ENCODE measurements at places on chromosomes 6 and 20.

- no peak for DNase-seq
Observed at GRCh38 chr20:62644044-62644795, 1.9 kb downstream of the SLCO4A1 start.

DNA sequence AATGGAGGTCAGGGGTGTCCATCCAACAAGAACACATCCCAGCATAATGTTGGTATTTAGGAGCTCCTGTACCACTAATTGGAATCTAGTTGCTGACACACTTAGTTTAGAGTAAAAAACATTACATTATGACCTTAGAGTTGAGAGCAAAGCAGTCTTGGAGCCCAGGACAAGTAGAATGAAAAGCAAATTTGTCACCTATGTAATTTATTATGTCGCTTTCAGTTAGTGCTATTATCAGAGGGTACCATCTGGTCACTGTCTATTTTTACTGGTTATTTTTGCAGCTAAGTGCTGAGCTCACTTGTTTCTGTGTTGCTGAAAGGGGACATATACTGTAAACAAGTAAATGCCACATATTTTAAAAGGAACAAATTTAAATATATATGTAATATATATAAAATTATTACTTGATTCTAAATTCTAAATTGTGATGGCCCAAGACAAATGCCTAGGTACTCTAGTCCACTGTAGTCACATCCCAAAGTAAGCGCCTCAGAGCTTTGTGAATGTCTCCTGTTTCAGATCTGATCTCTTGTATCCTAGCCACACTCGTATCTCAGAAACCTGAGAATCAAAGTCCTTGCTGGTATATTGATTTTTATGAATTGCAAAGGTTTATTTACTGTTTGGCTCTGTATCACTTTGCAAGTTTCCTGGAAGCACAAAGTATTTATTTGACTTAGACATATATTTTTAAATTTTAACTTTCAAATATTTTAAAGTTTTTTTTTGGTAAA is 148.6 kb upstream of the MAN1A1 start:
- DNase-seq = no peak

GRCh38 chr6:160375561-160375949 is 27.4 kb downstream of the SLC22A3 start:
- DNase-seq = no peak

DNA sequence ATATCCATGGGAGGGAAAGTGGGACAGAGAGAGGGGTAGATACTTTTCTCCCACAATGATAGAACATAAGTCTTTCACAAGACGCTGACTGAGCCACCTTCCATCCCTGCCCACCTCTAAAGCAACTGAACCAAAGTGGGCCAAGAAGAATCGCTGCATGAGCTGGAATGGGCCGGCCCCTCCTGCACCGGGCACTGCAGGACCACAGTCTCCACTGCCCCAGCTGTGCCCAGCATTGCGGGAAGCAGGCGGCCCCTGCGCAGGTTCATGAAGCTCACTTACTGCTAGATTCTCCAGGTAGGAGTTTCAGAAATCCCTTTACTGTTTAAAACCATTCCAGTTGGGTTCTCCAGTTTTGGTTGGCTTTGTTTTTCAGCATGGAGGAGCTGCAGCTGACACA is 32.0 kb upstream of the CST7 start:
- DNase-seq = no peak

- DNase-seq = no peak
Observed at GRCh38 chr20:40806929-40807820, 118.1 kb upstream of the MAFB start.

DNA sequence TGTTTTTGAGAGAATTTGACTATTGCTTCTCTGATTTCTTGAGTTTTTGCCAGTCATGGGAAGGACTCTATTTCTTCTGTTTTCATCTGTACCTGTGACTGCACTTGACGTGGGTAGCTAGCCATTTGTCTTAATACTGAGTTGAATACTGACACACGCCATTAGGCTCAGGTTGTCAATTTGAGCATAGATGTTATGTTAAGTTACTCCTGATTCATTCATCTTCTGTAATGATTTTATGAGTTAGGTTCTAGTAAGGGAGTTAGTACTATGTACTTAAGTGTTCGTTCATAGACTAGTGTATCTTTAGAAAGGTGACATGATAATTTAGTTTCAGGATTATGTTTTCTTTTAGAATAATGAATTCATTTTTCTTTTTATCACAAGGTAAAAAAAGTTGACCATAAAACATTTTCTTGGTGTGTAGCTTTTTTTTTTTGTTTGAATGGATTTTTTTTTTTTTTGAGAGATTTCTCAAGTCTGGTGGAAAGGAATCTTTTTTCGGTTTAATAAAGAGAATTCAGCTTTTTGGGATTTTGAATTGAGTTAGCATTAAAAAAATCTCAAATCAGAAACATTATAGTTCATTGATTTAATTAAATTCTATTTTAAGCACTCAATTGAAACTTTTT is 1.7 kb downstream of the AFDN start:
- peak; percentile 28 for DNase-seq

DNA sequence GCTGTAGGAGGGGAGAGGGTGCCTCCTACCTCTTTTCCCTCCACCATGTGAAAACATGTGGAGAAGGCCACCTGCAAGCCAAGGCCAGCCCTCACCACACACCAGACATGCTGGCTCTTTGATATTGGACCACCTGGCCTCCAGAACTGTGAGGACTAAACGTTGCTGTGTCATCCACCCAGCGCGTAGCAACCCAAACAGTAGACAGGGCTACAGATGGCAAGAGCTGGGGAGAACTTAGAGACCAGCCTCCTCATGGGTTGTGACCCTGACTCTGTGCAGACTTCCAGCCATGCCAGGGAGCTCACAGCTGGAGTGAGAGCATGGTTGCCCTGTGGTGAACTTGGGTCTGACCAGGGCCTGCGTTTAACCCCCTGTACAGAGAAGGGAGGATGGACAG is 195.9 kb upstream of the CST7 start:
- no peak for DNase-seq

- DNase-seq = no peak
Observed at GRCh38 chr20:54848984-54849538, 373.7 kb downstream of the DOK5 start.

DNA sequence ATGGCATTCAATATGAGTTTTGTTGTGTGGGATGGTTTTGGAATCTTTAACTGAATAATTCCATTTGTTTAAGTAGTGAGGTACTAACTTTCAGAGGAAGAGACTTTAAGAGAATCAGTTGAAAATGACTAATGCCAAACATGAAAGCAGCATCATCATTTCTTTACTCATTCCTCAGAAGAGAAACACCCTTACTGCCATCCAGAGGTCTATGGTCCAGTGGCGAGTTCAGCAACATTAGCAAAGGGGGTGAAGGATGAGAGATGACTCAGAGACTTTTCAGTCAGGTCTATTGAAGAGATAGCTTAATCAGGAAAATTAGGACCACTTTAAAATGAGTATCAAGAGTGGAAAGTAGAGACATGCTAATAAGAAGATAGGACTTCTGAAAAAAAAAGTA is 118.8 kb downstream of the COL19A1 start:
- DNase-seq = no peak

DNA sequence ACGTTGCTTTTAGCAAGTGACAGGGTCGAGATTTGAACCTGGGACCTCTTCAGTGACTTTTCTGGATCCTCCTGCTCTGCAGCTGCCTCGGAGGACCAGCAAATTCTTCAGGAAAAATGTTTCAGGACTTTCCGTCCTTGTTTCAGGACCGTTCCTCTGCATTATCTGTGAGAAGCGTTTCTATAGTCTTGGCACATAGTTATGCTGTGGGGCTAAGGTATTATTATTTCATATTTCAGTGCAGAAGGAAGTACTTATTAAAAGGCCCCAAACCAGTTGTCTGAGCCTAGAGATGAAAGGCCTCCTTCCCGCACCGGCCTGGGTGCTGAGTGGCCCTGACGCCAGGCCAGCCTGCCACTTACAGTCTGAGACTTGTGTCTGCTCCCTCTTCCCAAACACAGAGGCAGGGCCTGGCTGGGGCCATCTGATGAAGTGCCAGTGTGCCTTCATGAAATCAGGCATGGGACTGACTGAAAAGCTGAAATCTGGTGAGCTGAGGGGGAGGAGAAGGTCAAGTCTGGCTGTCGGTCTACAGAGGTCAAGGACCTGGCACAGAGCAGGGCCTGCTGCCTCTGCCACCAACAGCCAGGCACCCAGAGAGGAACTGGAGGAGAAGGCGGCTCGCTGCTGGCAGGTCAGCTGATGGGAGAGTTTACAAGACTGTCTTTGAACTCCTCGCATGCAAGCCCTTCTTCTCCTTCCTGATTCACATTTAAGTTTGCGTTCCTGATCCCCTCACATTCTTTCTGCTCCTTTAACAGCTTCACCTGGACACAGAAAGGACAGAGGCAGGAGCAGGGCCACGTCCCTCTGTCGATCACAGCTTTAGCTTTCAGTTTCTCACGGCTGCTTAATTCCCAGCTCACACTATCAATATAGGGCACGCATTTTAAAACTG is 8.9 kb upstream of the QKI start:
- DNase-seq = no peak

DNA sequence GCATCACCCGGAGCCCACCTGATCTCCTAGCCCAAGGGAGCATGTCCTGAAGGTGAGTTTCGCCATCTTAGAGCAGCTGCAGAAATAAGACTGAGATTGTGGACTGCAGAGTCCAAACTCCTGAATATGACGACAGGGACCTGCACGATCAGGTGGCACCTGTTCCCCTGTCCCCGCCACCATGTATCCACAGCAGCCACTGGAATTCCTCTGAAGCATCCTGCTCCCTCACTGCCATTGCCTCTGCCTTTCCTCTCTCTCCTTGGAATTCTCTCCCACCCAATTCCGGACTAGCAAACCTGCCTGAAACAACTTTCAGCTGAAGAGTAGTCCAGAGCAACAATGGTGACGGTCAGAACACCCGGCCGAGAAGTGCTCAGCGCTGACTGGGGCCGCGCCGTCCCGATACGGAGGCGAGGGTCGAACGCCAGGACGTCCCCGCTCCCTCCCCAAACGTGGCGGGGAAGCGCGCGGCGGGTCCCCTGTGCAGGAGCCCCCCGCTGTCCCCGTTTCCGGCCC is 694 bp upstream of the FAM120B start:
- peak; percentile 57 for DNase-seq

GRCh38 chr6:131636880-131637792 is at the start of gene ENPP3:
ENPP3 (plus strand) TSS chr6:131637302; CDS start chr6:131637385, 83 bp downstream.
- no peak for DNase-seq

- no peak for DNase-seq
Observed at GRCh38 chr6:42962096-42962495, 1.5 kb downstream of the GNMT start.
